ENCODE measurements at places on chromosomes 5 and 9.

DNA sequence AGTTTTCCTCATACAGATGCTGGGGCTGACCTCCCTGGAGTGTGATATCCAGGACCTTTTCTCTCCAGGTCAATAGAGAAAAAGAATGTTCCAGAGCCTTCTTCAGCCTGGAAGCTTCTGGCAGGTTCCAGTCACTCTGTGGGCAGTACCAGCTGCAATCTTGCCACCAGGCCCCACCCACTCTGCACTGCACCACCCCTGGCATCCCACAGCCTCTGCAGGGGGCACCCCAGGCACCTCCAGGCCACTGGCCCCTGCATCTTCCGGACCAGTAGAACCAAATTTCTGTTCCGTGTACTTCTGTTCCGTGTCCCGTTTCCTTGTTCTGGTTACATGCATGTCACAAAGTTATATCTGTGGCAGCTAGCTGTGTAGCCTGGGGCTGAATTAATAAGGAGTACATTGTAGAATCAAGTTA, 83.3 kb upstream of the ZBTB43 start:
- peak; percentile 24 for DNase-seq

- DNase-seq: no peak
Measured at GRCh38 chr9:98742325-98743280, 33.9 kb upstream of the GABBR2 start.

- no peak for DNase-seq
Measured at GRCh38 chr9:124349675-124350493, 65.4 kb downstream of the PSMB7 start.

GRCh38 chr9:28073270-28073669, 500.0 kb upstream of the C9orf72 start:
- no peak for DNase-seq

DNA sequence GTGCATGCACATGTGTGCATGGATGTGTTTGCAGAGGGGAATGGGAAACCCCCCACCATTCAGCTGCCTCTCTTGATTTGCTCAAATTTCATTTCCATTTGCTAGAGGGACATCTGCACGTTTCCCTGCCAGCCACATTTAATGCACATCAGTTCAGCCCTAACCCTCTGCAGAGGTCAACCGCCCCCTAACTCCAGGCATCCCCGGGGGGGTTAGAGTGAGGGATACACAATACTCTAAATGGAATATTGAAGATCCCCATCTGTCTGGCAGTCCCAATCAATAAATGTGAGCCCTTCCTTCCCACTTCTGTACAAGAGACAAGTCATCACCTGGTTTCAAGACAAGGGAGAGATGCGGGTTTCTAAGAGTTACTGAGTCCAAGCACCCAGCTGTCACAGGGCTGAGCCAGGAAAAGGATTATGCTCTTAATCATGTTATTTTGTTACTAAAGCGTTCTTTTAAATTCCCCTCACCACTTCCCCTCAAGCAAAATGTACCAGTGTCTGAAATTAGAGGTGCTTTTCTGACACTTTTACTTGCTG, 134.1 kb downstream of the SEMA6A start:
- no peak for DNase-seq

DNA sequence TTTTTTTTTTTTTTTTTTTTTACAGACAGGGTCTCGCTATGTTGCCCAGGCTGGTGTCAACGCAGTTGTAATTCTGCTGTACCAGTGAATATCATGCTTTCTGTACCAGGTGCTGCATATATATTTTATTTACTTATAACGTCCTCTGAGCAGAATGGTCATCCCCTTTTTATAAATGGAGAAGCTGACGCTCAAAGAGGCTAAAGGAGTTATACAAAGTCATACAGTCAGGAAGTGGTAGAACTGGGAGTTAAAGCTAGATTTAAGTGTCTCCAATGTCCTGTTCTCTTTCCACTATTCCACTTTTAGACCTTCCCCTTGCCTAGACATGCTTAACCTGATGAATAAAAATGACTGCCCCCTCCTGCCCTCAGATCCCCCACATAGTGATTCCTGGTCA, 1.2 kb upstream of the SIL1 start:
- DNase-seq: no peak

DNA sequence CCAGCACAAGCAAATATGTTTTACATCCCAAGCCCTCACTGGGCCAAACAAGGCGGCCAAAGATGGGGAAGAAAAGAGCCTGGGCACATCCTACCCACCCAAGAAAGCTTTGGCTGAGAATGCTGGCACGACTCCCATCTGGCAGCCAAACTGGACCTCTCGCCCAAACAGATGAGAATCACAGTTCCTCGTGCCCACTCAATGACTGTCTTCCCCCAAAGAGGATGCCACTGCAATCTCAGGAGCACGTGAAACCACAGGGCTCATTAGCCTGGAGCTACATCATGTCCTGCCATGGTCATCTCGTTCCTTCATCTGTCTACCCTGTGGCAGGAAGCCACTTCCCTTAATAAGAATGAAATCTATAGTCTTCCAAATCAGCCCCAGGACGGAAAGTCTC, 536.8 kb downstream of the BNC2 start:
- DNase-seq: no peak

DNA sequence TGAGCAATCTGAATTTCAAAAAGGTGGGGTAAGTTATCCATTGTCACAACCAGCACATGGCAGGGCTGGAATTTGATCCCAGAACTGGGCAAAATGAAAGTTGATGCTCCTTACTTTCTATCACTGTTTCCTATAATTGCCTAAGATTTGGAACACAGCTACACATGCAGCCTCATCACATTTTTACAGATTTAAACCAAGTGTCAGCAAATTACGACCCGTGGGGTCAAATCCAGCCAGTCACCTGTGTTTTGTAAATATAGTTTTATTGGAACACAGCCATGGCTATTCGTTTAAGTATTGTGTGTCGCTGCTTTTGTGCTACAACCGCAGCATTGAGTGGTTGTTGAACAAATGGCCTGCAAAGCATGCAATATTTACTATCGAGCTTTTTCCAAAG, 94.3 kb downstream of the SREK1 start:
- no peak for DNase-seq

GRCh38 chr5:175681968-175682340, 24.1 kb downstream of the HRH2 start:
- DNase-seq: no peak

- DNase-seq: no peak
Measured at GRCh38 chr5:157290156-157290980, 24.4 kb downstream of the CYFIP2 start.

- no peak for DNase-seq
Measured at GRCh38 chr5:149735066-149735465, 5.0 kb downstream of the PPARGC1B start.

DNA sequence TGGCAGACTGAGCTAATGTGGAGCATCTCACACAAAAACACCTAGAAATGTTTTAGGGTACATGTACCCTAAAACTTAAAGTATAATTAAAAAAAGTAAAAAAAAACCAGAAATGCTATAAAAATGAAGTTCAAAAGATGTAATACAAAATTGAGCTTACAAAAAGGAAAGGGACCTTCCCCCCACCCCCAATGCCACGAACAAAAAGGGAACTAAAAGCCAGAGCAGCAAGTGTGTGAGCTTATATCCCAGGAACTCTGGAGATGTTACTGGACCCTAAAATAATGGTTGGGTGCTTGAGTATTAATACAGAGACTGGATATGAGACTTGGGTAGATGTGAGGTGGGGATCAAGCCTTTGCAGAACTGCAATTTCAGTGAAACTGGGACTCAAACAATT, 11.0 kb downstream of the SPATA9 start:
- no peak for DNase-seq

- DNase-seq: no peak
Measured at GRCh38 chr9:99287641-99288040, 65.6 kb downstream of the SEC61B start.

DNA sequence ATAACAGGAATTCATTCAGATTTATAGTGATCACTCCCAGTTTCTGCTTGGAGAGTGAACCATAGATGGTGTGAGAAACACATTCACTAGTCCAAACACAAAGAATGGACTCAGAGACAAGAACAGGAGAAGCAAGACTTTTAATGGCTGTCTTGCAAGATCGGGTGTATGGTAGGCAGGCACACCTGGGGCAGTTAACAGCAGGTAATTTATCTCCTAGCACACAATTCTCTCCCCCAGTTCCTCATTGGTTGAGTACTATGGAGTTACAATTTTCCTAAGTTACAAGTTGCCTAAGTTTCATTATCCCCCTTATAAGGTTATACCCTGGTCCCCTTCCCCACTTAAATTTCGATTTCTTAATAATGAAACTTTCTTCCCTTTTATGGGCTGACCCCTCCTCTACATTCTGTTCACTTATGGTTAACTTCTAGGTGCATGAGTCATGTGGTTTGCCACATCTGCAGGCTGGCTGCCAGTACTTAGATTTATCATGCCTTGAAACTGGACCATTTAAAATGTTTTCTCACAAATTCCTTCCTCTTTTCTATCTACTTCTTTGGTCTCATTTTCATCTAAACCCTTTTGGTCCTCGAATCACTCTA, 623.3 kb downstream of the HINT1 start:
- DNase-seq: no peak

- no peak for DNase-seq
Measured at GRCh38 chr5:157670662-157671591, at the start of gene C5orf52. Gene C5orf52 (plus strand): TSS chr5:157671533. CDS start chr5:157671615, 82 bp downstream.

GRCh38 chr9:27182421-27182820, 73.4 kb downstream of the TEK start:
- no peak for DNase-seq

- no peak for DNase-seq
Measured at GRCh38 chr9:86093788-86094555, 5.4 kb downstream of the GOLM1 start.

DNA sequence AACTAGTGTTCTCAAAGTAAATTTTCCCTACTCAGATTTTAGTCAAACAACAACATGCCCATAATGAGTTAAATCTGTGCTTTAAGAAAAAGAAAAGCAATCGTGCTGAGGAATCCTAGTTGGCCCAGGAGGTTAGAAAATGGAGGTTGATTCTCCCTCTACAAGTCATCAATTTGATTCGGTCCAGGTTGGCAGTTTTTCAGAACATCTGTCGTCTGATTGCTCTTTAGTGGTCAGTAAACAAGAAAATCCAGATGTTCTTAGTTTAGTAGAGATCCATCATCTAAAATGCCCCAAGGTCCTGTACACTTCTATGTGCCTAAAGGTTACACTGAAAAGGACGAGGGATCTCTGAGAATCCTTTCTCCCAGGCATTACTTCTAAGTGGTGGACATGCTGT, 659.2 kb downstream of the MTRR start:
- no peak for DNase-seq

DNA sequence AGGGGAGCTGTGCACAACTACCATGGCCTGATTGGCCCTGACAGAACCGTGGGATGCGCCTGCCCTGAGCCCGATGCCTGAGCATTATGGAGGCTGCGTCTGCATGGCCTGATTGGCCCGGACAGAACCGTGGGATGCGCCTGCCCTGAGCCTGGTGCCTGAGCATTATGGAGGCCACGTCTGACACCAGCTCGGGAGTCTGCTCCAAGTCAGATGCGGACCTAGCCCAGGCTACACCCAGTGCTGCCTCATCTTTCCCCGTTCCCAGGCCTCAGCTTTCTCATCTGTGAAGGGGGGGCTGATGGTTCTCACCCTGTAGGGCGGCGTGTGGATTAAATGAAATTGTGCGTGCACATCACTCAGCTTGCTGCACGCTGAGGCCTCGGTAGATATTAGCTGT, 7.3 kb downstream of the CEP72 start:
- no peak for DNase-seq

GRCh38 chr9:101711330-101711941, 27.0 kb downstream of the GRIN3A start:
- no peak for DNase-seq

GRCh38 chr5:178785999-178786398, 55.5 kb upstream of the ZNF354A start:
- no peak for DNase-seq

DNA sequence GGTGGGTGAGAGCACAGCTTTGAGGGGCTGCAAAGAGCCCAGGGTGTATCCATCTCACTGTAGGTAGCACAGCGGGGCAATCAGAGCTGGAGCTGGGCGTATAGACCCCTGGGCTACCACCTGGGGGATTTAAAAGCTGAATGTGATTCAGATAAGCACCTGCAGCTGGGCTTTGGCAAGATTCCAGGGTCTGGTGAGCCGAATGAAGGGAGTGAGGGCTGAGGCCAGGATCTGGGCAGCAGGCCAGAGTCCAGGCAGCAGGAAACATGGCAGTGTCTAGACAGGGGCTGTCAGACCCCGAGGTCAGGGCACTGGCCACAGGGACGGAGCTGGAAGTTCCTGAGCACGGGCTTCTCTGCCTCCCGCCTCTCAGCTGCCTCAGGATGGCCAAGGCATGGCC, 8.7 kb downstream of the ASS1 start:
- DNase-seq: no peak

- no peak for DNase-seq
Measured at GRCh38 chr9:89374176-89374575, 55.9 kb downstream of the SECISBP2 start.

- no peak for DNase-seq
Measured at GRCh38 chr5:127410959-127411358, 106.5 kb upstream of the PRRC1 start.

DNA sequence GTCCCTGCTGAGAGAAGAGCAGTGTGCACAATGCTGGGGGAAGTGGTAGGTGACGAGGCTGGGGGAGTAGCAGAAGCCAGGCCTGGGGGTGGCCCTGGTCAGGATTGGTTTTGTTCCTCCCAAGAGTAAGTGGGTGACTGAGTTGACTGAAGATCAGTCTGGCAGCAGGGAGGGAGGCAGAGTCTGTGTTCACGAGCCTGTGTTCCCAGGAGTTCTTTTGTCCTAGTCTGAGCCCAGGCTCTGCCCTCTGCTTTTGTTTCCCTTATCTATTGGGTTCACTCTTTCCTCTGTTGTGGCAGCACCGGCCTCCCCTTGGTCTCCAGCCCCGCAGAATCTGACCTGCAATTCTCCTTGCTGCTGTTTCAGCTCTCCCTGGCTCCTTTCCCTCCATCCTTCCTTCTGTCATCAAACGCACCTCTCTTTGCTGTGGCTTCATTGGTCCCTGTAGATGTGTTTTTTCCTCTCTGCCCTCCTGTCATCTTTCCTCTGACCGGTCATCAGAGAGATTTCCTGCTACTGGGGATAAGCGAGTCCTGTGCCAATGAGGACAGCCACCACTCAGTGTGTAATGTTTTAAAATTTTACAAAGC, 607.4 kb downstream of the KIF4B start:
- no peak for DNase-seq

DNA sequence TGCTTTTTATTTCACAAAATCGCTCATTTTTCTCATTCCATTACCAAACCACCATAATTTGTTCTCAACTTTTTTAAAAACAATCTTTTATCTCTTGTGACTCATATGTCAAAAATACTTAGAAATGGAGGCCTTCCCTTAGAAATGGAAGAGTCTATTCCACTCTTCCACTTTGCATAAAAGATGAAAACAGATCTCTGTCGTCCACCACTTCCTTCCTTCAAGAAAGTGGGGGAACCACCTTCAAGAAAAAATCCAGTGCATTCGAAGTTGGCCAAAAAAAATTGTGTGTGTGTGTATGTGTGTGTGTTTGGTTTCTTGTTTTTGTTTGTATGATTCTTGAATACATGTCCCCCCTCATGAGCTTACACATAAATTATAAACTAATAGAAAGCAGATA, 628.8 kb upstream of the DMAC1 start:
- DNase-seq: no peak
